ENCODE measurements at places on chromosomes 2 and 18.

GRCh38 chr18:76394780-76395476 lies 100.1 kb downstream of the ZNF516 start:
- DNase-seq = no peak

DNA sequence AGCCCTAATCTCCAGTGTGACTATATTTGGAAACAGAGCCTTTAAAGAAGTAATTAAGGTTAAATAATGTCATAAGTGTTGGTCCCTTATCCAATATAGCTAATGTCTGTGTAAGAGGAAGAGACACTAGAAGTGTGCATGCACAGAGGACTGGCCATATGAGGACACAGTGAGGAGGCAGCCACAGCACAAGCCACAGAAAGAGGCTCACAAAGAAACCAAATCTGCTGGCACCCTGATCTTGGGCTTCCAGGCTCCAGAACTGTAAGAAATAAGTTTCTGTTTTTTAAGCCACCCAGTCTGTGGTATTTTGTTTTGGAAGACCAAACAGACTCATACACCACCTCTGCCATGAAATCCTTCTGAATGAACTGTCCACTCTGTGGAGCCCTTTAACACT lies 186.4 kb upstream of the SLC39A10 start:
- DNase-seq = no peak

DNA sequence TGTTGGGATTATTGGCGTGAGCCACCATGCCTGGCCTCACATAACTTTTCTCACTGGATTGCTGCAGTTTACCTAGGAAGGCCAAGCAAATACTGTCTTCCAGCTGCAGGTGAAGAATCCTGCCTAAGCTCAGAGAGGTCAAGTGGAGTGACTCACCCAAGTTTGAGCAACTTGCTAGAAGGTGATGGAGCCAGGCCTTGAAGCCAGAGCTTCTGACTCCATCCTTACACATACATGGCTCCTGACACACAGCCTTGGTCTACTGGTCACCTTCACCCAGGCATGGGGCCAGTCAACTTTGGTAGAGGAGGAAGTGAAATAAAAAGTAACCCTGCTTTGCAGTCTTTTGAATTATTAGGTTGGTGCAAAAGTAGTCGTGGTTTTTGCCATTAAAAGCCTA lies 93.5 kb downstream of the VWA3B start:
- no peak for DNase-seq

GRCh38 chr2:165847001-165847400 lies 53.0 kb upstream of the GALNT3 start:
- DNase-seq = no peak

DNA sequence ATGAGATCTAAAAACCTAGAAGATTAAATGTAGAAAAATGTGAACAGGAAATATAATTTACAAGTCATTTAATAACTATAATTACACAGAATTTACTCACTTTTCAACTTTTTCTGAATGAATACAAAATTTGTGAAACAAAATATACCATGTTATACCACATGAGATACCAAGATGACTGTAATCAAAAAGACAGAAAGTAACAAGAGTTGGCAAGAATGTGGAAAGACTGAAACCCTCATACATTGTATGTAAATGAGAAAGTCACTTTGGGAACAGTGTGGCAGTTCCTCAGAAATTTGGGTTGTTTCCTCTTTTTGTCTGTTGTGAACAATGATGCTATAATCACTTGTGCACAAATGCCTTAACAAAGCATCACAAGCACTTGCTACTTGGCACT lies 145.4 kb upstream of the ZNF804A start:
- no peak for DNase-seq

All from NCI-H1048 (cell line).